ENCODE measurements at places on chromosomes 13 and 19. TPM values are rescaled to one million over a fixed set of nuclear protein-coding genes. Genes with fewer than 3 reads are reported as not detected.

DNA sequence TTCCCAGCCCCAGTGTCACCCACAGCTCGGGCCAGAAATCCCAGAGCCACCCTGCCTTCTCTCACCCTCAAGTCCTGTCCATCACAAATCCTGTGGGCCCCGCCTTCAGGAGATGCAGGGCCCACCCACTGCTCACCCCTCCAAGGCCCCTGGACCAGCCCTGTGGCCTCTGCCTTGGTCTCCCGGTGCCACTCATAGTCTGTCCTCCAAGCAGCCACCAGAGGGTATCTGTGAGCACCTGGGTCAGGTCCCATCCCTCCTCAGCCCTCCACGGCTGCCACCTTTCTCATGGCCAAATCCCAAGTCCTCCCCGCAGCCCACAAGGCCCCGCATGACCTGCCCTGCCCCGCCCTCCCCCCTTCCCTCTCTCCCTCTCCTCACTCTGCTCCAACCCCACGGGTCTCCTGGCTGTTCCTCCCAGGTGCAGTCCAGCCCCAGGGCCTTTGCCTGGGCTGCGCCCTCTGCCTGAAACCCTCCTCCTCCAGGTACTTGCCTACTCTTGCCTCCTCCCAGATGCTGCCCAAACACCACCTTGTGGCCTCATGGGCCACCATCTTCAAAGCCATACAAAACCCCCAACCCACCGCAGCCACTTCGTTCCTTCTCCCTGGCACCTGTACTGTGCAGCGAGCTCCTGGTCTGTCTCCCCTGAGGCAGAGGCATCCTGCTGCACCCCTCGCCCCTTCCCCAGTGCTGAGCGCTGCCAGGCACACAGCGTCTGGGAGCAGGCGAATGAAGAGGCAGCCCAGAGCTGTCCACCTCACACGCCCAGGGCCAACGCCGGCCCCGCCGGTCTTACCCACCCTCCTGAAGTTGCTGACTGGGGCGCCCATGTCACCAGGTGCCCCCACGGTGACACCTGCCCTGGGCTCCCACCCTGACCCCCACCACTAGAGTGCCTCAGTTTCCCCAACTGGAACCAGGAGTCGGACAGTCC is 13.2 kb upstream of the UQCR11 start:
- DNase-seq = no peak

DNA sequence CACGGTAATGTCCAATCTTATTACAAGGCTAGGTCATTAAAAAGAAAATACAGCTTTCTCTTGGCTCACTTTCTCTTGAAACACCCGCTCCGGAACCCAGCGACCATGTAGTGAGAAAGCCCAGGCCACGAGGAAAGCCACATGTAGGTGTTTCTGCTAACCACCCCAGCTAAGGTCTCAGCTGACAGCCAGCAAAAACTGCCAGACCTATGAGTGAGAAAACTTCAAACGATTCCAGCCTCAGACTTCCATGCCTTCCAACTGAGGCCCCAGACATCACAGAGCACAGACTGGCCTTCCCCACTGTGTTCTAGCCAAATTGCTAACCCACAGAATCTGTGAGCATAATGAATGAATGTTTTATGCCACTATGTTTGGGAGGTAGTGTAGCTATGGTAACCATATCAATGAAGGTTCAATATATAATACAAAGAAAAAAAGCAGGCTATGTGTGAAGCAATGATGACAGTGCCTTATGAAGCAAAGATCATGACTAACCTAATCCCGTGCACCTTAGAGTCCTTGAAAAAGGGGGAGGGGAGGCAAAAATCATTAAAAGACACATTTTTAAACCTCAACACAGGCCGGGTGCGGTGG is 11.9 kb upstream of the TPTE2 start:
- DNase-seq = no peak

- DNase-seq = no peak
Observed at GRCh38 chr19:57436417-57436816, 1.3 kb downstream of the ZNF749 start.

GRCh38 chr13:32281096-32281495 is 34.1 kb downstream of the ZAR1L start:
- DNase-seq = no peak

DNA sequence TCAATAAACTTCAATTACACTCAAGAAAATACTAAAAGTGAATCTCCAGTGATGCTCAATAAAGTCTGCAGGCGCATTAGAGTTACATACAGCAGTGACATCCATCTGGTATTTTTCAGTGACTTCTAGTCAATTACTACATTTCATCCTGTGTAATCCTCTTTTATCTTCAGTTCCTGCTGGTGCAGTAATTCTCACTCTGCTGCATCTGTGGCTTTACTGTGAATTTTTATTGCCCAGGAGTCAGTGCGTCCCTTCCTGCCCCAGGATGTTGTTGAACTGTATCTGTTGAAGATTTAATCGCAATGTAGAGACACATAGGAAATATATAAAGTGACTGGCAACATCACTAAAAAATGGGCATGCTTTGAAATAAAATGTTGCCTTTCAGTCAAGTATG is 196.3 kb upstream of the TMTC4 start:
- no peak for DNase-seq

- DNase-seq = no peak
Observed at GRCh38 chr13:30776661-30777060, 41.3 kb downstream of the ALOX5AP start.

- peak; percentile 97 for DNase-seq
Observed at GRCh38 chr19:35757231-35757748, 461 bp upstream of the HSPB6 start.

DNA sequence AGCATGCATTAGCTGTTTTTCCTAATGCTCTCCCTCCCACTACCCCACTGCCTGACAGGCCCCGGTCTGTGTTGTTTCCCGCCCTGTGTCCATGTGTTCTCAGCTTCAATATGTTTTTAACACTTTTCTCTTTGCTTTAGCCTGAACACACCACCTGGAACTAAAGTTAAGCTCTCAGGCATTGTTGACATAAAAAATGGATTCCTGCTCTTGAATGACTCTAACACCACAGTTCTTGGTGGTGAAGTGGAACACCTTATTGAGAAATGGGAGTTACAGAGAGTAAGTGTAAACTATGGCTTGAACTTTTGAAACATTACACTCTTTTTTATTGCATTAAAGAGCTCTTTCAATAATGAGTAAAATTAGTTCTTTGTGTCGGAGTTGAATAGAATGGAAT is 70.1 kb downstream of the TDRD3 start:
- no peak for DNase-seq

DNA sequence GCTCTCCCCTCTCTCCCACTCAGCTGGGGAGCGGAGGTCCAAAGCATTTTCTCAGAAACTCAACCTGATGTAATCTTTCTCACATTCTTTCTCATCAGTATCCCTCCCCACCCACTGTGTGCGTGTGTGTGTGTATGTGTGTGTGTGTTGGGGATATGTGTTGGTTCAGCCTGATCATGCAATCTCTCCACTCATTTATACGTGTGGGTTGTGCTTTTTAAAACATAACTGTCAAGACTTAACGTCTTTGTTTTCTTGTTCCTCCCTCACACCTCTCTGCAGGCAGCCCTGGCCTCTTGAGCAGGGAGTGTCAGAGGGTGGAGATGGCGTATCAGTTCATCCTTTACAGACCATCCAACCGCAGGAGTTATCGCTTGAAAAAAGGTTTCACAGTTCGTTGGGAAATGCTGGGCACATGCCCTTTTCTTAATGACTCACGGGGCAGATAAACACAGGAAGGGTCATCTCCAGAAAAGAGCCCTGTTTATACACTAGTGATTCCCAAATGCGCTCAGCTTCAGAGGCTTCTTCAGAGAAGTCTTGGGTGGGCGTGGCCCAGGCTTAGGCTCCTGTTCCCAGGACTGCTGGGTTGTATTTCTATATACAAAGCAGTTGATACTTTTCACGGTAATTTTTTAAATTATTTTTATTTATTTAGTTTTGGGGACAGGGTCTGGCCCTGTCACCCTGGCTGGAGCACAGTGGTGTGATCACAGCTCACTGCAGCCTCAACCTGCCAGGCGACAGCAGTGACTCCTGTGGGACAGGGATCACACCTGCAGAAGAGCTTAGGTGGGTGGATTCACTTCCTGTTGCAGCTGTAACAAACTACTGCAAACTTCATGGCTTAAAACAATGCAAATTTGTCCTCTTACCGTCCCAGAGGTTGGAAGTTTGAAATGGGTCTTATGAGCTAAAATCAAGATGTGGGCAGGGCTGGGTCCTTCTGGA is 60.3 kb downstream of the CCDC70 start:
- DNase-seq = no peak

DNA sequence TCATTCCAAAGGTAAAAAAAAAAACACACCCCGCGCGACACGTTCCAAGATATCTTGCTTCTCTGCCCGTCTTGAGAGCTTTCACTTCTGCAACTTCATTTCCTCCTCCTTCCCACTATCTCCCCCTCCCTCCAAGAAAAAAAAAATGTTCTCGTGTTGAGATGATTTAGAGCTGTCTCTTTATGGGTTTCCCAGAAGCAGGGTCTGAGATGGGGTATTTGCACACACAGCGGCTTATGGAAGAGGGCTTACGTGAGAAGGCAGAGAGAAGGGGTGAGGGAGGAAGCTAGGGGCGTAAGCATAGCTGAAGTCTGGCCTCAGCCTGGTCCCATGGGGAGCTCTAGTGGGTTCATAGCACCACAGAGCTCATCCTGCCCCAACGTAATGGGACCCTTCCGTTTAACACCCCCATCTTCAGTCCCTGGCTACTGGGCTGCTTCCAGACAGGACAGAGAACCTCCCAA is 31.3 kb upstream of the USE1 start:
- no peak for DNase-seq

- peak; percentile 86 for DNase-seq
Observed at GRCh38 chr13:110397436-110398115, 90.5 kb downstream of the COL4A2 start.

- no peak for DNase-seq
Observed at GRCh38 chr19:6778386-6778785, 5.9 kb downstream of the VAV1 start.

- DNase-seq = no peak
Observed at GRCh38 chr13:113114511-113115362, 7.9 kb upstream of the F10 start.

GRCh38 chr13:86510792-86511191 is 711.6 kb upstream of the SLITRK6 start:
- DNase-seq = no peak

GRCh38 chr19:47419030-47419783 is at the start of gene MEIS3:
MEIS3 (minus strand) TSS chr19:47419527; CDS start chr19:47419081, 446 bp downstream.
- peak; percentile 11 for DNase-seq

GRCh38 chr19:56699552-56699951 is 28.0 kb upstream of the ZNF835 start:
- DNase-seq = no peak

GRCh38 chr13:27627380-27627779 is 5.7 kb downstream of the POLR1D start:
- DNase-seq = no peak

Gene IGFL1
- total RNA-seq = not detected

Gene IGFL3
- not detected for total RNA-seq

Gene CYP2F1
- total RNA-seq = 3.1 TPM

Gene CGB3
- not detected for total RNA-seq

Gene GFY
- not detected for total RNA-seq

Gene ARHGAP33
- 26.3 TPM for total RNA-seq

Gene TRPC4
- total RNA-seq = 2.1 TPM

Gene GPR183
- 7.9 TPM for total RNA-seq

Gene CEACAM16
- not detected for total RNA-seq

Gene OVOL3
- not detected for total RNA-seq

Gene PRODH2
- not detected for total RNA-seq

Gene FFAR1
- not detected for total RNA-seq

Gene ICAM3
- total RNA-seq = 2.7 TPM
